ENCODE measurements at places on chromosomes 5 and 9. TPM values are rescaled to one million over a fixed set of nuclear protein-coding genes. Genes with fewer than 3 reads are reported as not detected.

The GPR151 gene
- not detected for total RNA-seq

The ITK gene
- total RNA-seq = under 0.01 TPM

The PCDHGA8 gene
- total RNA-seq = 3.7 TPM

The PCDHA10 gene
- under 0.01 TPM for total RNA-seq

The VCAN gene
- 254 TPM for total RNA-seq

The PRKAA1 gene
- 41.2 TPM for total RNA-seq

The NRG2 gene
- 0.52 TPM for total RNA-seq

The PTGER4 gene
- 10.4 TPM for total RNA-seq

The ANKRD20A1 gene
- not detected for total RNA-seq

The GABRA1 gene
- total RNA-seq = not detected

The EIF4E1B gene
- total RNA-seq = not detected

The SPINK13 gene
- not detected for total RNA-seq

The PHF19 gene
- total RNA-seq = 14.1 TPM

The ADAMTS19 gene
- 106 TPM for total RNA-seq

The SPATA31A3 gene
- not detected for total RNA-seq

The ARHGEF37 gene
- total RNA-seq = 2.1 TPM

All from skeletal muscle tissue (tissue), 5 donors.